ENCODE measurements at places on chromosomes 11 and 22. TPM values are rescaled to one million over a fixed set of nuclear protein-coding genes. Genes with fewer than 3 reads are reported as not detected.

The SLC22A25 gene
- not detected for total RNA-seq

The CLNS1A gene
- total RNA-seq = 204 TPM

The OR8K3 gene
- not detected for total RNA-seq

The BTG4 gene
- not detected for total RNA-seq

The ANO5 gene
- not detected for total RNA-seq

The PLAAT3 gene
- 6.7 TPM for total RNA-seq

The OSM gene
- not detected for total RNA-seq

All from smooth muscle cell of the umbilical artery (primary cell).